Activated naive CD4-positive, alpha-beta T cell treated with anti-CD3 and anti-CD28 coated beads, Interleukin-2, amount 10 ng/mL, durations not matched to agents 5 hours and 36 hours (primary cell): ENCODE measurements at places on chromosomes 16 and 17. TPM values are rescaled to one million over a fixed set of nuclear protein-coding genes. Genes with fewer than 3 reads are reported as not detected.

Gene HID1
- 0.79 TPM for total RNA-seq

Gene FAM117A
- total RNA-seq = 40.3 TPM

Gene CCT6B
- total RNA-seq = 1.5 TPM

Gene TSNAXIP1
- 0.51 TPM for total RNA-seq

Gene SMIM36
- not detected for total RNA-seq

Gene NGFR
- not detected for total RNA-seq

Gene KRTAP4-1
- total RNA-seq = not detected

Gene CEMP1
- 0.51 TPM for total RNA-seq

Gene CDH1
- not detected for total RNA-seq

Gene STAT3
- 123 TPM for total RNA-seq

Gene TERB1
- total RNA-seq = not detected

Gene FBXO39
- 0.81 TPM for total RNA-seq

Gene KRT36
- not detected for total RNA-seq

Gene LRRC36
- total RNA-seq = not detected

Gene KCNJ12
- total RNA-seq = 0.05 TPM

Gene METTL9
- total RNA-seq = 98.0 TPM

Gene KCNH6
- total RNA-seq = not detected

Gene CIITA
- 24.3 TPM for total RNA-seq

Gene ABI3
- total RNA-seq = 37.4 TPM
